ENCODE measurements at places on chromosomes 2 and 18.

DNA sequence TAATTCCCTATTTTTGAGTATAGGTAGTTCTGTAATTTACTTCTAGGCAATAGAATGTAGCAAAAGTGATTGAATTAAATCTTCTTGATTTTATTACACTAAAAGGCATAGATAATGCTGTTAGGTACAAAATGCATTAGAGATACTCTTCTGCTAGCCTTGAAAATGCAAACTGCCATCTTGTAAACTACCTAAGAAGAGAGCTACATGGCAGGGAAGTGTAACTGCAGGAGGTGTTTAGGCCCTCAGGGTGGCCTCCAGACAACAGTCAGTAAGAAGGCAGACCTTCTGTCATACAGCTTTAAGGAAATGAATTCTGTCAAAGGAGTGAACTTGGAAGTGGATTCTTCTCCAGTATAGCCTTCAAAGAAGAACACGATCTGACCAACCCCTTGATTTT is 1396.8 kb upstream of the SLC39A10 start:
- DNase-seq, result no peak

DNA sequence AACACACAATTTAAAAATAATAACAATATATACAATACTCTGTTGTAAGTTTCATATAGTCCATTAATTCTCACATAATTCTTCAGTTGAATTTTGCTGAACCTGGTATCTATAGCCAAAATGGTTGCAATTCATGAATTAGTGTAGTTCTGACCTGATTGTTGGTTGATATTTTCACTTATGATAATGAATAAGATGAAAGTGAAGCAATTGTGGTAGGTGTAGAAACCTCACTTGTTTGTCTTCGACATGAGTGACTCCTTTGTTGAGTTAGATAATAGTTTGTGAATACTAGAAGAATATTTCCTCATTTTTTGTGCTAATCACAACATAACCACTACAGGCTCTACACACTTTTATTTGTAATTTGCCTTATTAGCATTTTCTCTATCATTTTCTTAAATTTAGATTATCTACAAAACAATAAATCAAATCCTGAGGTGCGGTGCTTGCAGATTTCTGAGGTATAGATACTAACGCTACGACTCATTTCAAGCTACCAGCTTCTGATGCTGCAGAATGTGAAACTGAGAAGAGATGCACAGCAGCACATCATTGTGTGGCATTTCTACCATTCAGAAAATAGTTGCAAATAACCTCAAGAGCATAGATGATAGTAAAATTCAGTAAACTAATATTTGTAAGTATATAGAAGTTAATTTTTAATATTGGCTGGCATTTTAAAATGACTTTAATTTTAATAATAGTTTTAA is 117.9 kb downstream of the KCNH7 start:
- no peak for DNase-seq

- DNase-seq, result no peak
These were observed 17.1 kb upstream of the CNDP1 start for GRCh38 chr18:74517236-74517630.

GRCh38 chr2:119574108-119574815 is 30.0 kb downstream of the CFAP221 start:
- DNase-seq, result no peak

DNA sequence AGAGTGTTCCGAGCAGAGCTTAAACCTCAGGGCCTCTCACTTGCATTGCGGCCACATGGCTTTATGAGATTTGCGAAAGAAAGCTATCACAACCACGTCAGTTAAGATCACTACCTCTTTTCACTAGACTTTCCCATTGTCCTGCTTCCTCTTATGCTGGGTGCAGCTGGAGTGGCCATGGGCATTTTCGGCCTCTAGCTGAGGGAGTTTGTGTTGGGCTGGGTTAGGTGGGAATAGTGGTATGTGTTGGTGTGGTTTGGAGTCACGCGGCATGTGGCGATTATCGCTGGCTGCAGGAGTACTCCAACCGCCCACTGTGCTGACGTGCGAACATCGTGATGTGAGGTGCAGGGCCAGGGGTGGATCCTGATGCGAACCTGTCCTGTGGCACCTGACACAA is 27.1 kb downstream of the RALB start:
- DNase-seq, result no peak

- no peak for DNase-seq
These were observed 1.4 kb upstream of the IHH start for GRCh38 chr2:219062081-219062480.

GRCh38 chr2:17441790-17442189 is 76.5 kb downstream of the RAD51AP2 start:
- no peak for DNase-seq

GRCh38 chr2:164932377-164932776 is 22.9 kb downstream of the SLC38A11 start:
- DNase-seq, result no peak

DNA sequence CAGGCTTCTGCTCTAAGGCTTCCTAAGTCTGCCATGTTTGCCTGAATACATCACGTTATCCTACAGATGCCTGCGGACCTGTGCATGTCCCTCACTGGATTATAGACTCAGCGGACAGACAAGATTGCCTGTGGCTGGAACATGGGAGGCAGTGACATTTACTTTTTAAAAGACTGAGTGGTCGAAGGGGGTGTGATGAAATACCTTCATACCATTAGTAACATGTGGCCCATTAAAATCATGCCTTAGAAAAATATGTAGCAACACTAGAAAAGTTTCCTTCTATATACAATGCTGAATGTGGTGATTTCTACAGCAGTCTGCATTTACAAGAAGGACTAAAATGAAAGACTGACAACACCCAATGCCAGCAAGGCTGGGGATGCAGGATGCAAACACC is 154.4 kb downstream of the ASB1 start:
- DNase-seq, result no peak

DNA sequence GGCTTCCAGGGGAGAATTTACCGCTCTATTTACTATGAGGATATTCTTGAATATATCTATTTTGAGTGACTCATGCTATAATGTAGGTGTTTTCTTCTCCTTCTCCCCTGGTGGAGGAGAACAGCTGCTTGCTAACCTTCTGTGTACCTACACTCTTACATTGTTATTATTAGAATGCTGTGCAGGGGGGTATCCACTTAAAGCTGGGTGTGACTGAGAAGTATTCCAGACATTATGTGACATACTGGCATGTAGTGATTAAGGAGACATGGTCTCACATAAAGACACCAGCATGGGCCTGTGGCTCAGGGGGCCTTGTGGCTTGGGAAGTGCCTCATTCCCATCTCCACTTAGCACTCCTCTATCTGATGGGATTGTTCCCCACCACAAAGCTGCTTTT is 287.9 kb downstream of the PTPRM start:
- no peak for DNase-seq
